ENCODE measurements at places on chromosomes 12 and 14. TPM values are rescaled to one million over a fixed set of nuclear protein-coding genes. Genes with fewer than 3 reads are reported as not detected.

Gene NXPH4
- not detected for total RNA-seq

Gene STON2
- 12.7 TPM for total RNA-seq

Gene DDX55
- total RNA-seq, result 33.0 TPM

Gene CRACR2A
- total RNA-seq, result 1.1 TPM

Gene AKAP5
- total RNA-seq, result 0.81 TPM

Gene LIN7A
- 10.7 TPM for total RNA-seq

Gene TSPAN19
- not detected for total RNA-seq

Gene RDH16
- 0.27 TPM for total RNA-seq

Gene KRT75
- not detected for total RNA-seq

Gene IRAK4
- 24.5 TPM for total RNA-seq

- no peak overlapping the region for H3K4me3 ChIP-seq
- H3K27me3 ChIP-seq, result peaks cover 4% of the 10 kb centered on the region
- peaks cover 4% of the 10 kb centered on the region for H3K4me1 ChIP-seq
- no peak overlapping the region for H3K27ac ChIP-seq
- DNase-seq, result no peak
These were observed 14.0 kb upstream of the DPF3 start for GRCh38 chr14:72907886-72908285.

DNA sequence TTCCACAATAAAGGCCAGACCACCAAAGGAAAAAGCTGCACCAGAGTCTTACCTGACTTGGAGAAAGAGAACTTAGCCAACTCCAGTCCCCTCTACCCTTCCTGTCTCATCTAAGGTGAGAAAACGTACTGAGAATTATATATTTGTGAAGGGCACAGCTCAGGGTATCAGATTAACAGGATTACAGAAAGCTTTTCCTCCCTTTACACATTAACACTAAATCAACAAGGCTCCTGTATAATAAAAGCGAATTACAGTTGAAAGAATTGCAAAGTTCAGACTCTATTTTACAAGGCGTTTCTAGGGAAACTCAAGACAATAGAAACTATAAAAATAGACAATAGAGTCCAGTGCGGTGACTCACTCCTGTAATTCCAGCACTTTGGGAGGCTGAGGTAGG is 82.7 kb upstream of the RPL10L start:
- no peaks in the 10 kb centered on the region for H3K36me3 ChIP-seq
- H3K4me3 ChIP-seq, result no peak overlapping the region
- DNase-seq, result no peak
- no peaks in the 10 kb centered on the region for H3K4me1 ChIP-seq

DNA sequence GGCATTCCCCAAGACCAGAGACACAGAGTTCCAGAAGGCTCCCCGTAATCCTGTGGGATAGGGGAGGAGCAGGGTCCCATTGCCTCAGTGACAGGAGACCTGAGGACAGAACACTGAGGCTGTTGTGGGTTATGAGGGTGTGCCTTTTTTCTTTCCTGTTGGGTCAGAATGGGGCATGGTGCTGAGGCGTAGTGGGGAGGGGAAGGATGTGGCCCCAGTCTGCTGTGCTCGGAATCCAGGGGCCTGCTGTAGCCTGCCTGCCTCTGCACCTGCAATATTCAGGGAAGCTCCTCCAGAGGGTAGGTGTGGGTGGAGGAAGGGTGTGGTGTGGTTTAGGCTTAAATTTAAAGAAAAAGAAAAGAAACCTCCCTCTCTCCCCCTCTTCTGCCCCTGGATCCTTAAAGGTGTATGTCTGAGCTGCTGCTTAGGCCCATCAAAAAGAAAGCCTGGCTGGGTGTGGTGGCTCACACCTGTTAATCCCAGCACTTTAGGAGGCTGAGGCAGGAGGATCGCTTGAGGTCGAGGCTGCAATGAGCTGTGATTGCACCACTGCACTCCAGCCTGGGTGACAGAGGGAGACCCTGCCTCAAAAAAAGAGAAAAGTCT is 18.7 kb downstream of the PLEKHG3 start:
- peak overlapping the region; percentile 86 for H3K27ac ChIP-seq
- H3K36me3 ChIP-seq, result peaks cover 6% of the 10 kb centered on the region
- DNase-seq, result peak; percentile 41
- no peak overlapping the region for H3K4me3 ChIP-seq
- H3K27me3 ChIP-seq, result no peaks in the 10 kb centered on the region

DNA sequence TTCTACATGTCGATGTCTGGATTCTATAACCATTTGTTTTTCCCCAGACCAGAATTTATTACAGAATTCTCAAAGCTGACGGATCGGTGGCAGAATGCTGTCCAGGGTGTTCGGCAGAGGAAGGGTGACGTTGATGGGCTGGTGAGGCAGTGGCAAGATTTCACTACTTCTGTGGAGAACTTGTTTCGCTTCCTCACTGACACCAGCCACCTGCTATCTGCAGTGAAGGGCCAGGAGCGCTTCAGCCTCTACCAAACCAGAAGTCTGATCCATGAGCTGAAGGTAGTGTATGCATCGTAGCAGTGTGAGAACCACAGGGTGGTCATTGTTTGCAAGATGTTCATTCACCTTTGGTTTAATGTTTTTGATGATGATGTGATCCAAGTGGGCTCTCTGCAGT is 124.0 kb downstream of the ESR2 start:
- H3K27me3 ChIP-seq, result no peaks in the 10 kb centered on the region
- H3K36me3 ChIP-seq, result peaks cover 5% of the 10 kb centered on the region
- DNase-seq, result no peak
- H3K4me3 ChIP-seq, result no peak overlapping the region
- no peaks in the 10 kb centered on the region for H3K4me1 ChIP-seq
- no peak overlapping the region for H3K27ac ChIP-seq

DNA sequence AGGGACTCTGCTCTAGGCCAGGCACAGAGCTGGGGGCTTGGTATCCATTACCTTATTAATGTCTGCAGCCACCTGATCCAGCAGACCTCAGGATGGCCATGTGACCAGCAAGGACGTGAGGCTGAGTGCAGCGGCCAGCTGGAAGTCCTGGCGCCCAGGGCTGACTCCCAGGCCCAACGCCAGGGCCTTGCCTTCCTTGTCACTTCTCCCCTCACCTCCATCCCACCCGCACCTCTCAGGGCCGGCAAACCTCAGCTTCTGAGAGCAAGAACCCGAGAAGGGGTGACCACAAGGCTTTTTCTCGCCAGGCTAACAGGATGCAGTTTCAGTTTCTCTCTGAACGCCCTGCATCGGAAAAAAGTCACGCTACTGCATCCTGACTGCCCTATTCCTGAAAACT is 15.4 kb downstream of the RAB35 start:
- H3K27me3 ChIP-seq, result no peaks in the 10 kb centered on the region
- no peak for DNase-seq
- no peak overlapping the region for H3K4me3 ChIP-seq
- peaks cover 37% of the 10 kb centered on the region for H3K36me3 ChIP-seq
- H3K4me1 ChIP-seq, result peaks cover 27% of the 10 kb centered on the region
- H3K27ac ChIP-seq, result peak overlapping the region; percentile 56

- no peaks in the 10 kb centered on the region for H3K36me3 ChIP-seq
These were observed 21.0 kb upstream of the AQP2 start for GRCh38 chr12:49929581-49929980.

DNA sequence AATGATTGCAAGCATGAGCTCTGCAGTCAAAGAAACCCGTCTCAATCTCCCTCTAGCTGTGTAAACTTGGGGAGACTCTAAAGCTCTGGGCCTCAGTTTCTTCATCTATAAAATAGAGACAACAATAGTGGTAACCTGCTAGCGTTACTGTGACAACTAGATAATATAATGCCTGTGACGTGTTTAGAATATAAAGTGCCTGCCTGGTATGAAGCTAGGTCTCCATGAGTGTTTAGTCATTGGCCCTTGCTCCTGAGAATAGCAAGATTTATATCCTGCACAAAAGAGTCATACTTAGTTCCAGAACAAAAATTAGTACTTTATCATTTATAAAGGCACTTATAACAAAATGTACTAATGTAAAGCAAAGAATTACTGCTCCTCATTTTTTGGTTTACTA is 8.8 kb upstream of the DCP1B start:
- H3K4me1 ChIP-seq, result no peaks in the 10 kb centered on the region
- no peaks in the 10 kb centered on the region for H3K27me3 ChIP-seq
- H3K36me3 ChIP-seq, result no peaks in the 10 kb centered on the region
- DNase-seq, result no peak

DNA sequence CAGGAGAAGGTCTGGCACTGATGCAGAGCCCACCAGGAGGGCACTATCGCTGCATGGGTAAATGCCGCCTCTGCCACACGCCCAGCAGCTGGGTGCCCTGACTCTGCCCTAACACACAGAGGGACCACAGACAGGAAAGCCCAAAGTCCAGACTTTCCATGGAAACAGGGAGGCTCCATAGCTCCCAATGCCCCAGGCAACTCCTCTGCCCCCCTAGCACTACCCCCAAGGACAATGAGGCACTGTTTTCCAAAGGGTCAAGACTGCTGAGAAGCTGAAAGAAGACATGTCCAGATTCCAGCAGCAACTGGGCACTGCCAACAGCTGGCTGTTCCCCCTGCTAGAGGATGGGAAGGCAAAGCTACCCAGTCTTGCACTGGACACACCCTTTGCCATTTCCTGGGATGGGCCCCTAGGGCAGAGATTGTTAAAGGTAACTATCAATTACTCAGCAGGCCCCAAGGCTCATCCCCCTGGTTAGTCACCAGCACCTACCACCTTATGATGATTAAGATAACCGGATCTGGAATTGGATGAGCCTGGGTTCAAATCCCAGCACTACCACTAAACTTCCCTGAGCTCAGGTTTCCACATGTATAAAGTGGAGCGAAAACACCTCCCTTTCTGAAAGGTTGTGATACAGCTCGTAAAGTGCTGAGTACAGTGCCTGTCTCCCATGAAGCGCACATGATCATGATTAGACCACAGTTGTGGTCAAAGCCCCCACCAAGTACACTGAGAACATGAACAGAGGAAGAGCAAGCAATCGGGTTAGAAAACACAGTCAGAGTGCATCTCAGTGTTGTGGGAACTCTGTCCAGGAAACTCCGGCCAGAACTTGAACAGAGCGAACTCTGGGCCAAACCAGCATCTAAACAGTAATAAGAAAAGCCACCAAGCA is 3.3 kb downstream of the PXN start:
- peak overlapping the region; percentile 96 for H3K27ac ChIP-seq
- DNase-seq, result peak; percentile 76
- H3K4me1 ChIP-seq, result peaks cover 76% of the 10 kb centered on the region
- no peaks in the 10 kb centered on the region for H3K27me3 ChIP-seq

Measured in sigmoid colon (tissue), 7 donors.